NCI-H187 treated with DMSO at 0.1 percent for 48 hours (cell line): ENCODE measurements at places on chromosomes 3 and 15.

- DNase-seq = no peak
Observed at GRCh38 chr15:81080996-81081395, 53.1 kb upstream of the CFAP161 start.

DNA sequence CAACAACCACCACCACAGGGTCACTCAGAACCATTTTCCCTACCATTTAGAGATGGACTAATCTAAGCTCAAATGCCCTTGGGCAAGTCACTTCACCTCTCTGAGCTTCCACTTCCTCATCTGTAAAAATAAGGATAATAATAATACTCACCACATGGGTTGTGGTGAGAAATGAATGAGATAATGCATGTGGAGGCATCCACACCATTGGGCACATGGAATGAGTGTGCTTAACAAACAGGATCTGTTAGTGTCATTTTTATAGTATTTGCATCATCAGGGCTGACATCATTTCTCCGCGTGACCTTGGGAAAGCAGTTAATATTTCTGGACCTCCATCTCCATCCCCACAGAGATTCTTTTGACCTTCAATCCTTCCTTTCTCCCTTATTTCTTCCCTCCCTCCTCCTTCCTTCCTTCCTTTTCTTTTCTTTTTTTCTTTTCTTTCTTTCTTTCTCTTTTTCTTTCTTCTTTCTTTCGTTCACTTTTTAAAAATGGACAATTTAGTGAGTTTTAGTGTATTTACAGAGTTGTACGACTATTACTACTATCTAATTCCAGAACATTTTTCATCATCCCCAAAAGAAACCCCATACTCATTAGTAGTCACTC, 7.7 kb upstream of the RFT1 start:
- no peak for DNase-seq

DNA sequence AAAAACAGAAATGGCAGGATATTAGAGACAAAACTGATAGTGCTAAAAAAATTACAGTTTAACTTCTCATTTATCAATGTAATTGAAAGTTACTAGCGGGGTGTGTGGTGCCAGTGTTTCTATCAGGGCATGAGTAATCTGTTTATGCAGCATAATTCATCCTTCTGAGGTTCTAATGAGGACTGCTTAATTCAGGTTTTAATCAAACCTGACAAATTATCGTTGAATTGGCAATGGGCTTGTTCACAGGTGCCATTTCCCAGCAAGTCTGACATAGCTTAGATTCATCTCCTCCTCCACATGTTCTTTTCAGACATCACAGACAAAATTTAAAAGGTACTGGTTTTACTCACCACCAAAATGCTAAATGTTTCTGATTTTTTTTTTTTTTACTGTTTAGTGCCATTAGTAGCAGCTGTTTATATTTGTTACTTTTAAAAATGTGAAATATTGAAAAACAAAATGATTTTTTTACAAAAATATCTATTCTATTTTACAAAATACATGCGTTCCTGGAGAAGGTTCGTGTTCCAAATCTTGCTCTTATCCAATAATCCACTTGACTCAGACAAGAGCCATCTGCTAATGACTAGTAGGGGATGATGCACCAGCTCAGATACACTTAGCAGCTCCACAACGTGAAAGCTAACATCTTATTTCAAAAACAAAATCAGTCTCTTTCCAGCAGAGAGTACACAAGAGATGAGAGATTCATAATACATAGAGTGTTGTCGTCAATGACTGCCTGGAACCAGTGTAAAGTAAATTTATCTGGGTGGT, 447.7 kb upstream of the DPPA4 start:
- no peak for DNase-seq

- no peak for DNase-seq
Observed at GRCh38 chr15:82127581-82127980, 81.8 kb upstream of the MEX3B start.
